Central memory CD4-positive, alpha-beta T cell (primary cell): ENCODE measurements at places on chromosomes 3 and 15.
A peak's percentile ranks its signal among the peaks of the same experiment; 100 is the strongest.

DNA sequence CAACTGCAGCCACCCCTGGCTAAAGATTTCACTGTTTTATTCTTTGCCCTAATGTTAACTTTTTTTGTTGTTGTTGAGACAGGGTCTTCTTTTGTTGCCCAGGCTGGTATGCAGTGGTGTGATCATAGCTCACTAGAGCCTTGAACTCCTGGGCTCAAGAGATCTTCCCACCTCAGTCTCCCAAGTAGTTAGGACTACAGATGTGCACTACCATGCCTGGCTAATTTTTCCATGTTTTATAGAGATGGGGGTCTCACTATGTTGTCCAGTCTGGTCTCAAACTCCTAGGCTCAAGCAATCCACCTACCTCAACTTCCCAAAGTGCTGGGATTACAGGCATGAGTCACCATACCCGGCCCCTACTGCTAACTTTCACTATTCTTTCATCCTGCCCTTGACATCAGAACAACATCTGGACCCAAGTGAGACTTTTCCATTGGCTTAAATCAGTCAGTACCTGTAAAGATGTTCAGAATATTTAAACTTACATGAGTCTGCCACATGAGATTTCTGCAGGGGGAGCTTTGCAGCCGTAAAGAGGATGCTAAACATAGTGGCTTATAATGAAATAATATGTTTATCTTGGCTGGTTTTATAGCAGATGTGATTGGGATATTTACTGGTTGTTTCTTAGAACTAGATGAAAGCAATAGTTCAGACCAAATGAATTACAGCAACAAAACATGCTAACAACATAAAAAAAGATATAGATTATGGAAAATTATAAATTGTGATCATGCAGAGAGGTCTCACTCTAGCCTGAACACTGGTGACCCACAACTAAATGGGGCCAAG lies 73.6 kb downstream of the HMG20A start:
- no peak for DNase-seq

- no peak for DNase-seq
Measured at GRCh38 chr3:83002869-83003445, 1241.5 kb upstream of the GBE1 start.

- DNase-seq = no peak
Measured at GRCh38 chr3:147358144-147358992, 48.0 kb downstream of the ZIC4 start.

GRCh38 chr15:99350408-99350807 lies 99.1 kb downstream of the LRRC28 start:
- no peak for DNase-seq

GRCh38 chr15:38373016-38373415 lies 80.9 kb upstream of the FAM98B start:
- DNase-seq = no peak

- DNase-seq = no peak
Measured at GRCh38 chr3:78645628-78646310, 1122.0 kb downstream of the ROBO1 start.

DNA sequence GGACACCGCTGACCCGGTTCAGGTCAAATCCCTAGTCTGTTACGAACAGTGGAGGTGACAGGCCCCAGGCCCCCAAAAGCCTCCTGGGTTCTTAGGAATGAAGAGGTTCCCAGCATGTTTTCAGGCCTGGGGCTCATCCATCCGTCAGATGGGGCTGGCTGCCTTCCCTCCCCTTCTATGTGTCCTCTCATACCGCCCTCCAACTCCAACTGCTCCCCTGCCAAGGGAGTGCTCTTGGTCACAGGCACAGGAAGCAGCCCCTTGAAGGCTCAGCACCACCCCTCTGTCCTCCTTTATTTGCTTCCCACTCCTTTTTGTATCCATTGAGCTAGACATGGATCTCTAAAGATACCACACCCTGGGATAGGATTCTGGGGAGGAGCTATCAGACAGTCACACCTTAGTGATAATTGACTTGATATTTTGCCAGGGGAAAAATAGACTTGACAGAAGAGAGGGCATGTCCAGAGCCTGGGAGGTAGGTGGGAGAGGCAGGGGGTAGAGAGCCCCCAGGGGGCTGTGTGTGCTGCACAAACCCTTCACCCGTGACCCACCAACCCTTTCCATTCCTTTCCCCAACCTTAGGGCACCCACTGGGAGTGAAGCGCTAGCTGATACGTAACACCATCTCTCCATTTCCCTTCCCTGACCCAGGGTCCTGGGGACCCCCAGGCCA lies 10.7 kb upstream of the CSPG4 start:
- DNase-seq = no peak

DNA sequence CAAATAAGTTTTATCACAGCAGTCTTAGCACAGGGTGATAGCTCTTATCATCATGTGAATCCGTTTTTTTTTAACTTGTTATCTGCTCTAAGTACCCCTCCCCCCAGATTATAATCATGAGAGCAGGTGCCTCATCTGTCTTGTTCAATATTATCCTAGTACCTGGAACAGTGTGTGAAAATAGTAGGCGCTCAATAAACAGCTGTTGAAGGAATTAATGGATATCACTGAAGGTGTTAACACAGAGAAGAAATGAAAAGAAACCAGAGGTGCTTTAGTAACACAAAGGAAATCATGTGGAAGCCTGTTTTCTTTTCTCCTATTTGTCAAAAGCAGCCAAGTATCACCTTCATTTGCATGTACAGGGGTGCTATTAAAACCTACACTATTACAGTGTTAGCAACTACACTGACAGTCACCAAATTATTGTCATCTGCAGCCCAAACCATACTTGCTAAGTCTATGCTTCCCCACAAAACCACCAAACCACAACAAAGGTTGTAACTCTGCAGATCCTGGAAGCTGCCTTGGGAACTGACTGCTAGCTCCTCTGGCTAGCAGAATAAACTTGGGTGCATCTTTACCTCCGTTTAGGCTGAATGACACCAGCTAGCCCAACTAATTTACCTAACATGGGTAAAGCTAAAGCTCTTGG lies 2.9 kb downstream of the XPC start:
- DNase-seq = peak; percentile 86

DNA sequence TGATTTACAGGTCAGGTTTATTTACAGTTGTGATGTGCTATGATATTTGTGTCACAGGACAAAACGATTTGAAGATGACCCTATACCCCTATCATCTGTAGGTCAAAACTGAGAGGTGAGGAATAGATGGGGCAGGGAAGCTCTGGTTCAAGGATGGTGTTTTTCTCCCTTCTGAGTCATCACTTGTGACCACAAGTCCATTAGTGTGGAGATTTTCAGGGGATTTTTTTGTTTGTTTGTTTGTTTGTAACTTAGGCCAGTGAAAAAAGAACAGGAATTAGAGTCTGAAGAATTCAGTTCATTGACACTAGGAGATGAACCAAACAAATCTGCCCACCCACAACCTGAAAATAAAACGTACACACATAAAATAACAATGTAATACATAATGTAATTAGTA lies 62.7 kb upstream of the FAM98B start:
- DNase-seq = no peak

- DNase-seq = no peak
Measured at GRCh38 chr15:29244123-29244522, 25.5 kb downstream of the NSMCE3 start.
